Lower lobe of right lung (tissue), 2 donors: ENCODE measurements at places on chromosomes 11 and 22. TPM values are rescaled to one million over a fixed set of nuclear protein-coding genes. Genes with fewer than 3 reads are reported as not detected.

DNA sequence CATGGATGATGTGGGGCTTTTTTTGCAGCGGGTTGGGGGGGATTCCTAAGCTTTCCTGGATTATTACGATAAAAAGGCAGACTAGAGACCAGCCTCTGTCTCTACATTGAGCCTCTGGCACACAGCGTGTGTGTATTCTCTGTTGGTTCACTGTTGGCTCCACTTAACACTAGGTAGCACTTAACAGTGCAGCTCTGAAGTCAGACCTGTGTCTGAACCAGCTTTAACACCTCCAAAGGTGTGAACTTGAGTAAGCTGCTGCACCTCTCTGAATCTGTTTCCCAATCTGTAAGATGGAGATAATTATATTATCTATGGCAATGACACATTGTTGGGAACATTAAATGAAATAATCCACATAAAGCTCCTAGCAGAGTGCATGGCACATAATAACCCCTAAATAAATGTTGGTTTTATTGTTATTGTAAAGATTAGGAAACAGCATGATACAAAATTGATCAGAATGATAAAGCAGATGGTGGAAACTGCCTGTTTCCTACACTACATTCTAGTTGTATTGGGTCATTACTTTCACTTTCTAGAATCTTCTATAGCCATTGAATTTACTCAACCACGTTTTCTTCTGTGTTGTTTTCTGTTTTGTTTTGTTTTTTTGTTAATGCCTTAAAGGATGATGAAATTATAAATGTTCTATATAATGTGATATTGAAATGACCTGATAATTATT is 108.4 kb downstream of the ARL14EP start:
- DNase-seq = no peak

DNA sequence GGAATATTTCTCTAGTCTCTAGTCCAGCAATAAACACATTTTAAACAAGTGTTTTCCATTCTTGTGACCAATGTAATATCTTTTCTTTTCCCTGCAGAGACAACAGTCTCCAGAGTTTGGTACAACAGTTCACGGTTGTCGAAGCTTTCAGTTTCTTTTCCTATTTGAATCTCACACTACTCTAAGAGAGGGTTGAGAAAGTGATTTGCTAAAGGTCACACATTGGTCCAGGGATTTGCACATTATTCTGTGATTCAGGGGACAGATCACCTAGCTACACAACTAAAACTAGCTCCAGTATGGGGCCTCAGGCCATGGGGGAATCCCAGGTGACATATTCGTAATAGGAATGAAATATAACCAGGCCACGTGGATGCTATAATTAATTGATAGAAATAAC is 132.5 kb downstream of the HIPK3 start:
- DNase-seq = no peak

Gene ZNF214
- total RNA-seq = 3.3 TPM

DNA sequence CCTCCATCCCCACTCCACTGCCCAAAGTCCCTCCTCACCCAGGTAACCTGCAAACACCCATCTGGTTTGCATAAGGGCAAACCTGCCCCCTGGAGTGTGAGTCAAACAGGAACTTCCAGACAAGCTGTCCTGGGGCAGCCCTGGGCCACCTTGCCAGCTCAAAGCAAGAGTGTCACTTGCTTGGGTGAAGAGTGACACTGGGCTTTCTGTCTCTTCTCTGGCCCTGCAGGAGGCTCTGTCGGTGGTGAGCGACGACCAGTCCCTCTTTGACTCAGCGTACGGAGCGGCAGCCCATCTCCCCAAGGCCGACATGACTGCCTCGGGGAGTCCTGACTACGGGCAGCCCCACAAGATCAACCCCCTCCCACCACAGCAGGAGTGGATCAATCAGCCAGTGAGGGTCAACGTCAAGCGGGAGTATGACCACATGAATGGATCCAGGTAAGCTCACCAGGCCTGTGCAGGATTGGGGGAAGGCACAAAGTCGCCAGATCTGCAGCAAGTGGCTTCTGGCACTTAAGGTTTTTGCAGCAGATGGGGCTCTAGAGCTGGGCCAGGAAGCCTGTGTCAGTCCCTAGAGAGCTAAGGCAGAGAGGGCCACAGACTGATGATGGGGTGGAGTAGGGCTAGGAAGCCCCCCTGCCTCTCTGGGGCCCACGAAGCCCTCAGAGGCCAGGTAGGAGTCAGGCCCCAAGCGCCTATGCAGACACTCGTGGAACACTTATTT is 64.2 kb downstream of the FLI1 start:
- DNase-seq = no peak

Gene OR52E8
- total RNA-seq = not detected

Gene MS4A8
- total RNA-seq = 33.5 TPM

Gene LIF
- total RNA-seq = 3.1 TPM

Gene POTEH
- not detected for total RNA-seq

Gene OTOG
- total RNA-seq = not detected

DNA sequence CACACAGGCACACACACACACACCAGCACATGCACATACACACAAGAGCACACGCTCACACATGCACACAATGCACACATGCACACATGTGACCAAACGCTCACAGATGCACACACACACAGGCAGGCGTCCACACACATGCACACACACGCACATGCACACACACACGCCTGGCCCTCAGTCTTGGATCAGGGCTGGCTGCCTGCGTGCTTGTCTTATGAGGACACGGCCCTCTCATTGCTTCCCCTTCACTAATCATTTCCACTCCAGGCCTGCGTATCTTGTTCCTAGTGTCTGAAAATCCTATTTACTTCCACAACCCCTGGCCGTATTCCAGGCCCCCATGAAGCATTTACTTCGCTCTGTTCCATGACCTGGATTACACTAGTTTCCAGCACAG is 740.5 kb downstream of the BRD1 start:
- DNase-seq = no peak

- no peak for DNase-seq
These were observed 98.3 kb downstream of the C11orf65 start for GRCh38 chr11:108369064-108369463.

Gene CHADL
- 3.6 TPM for total RNA-seq

GRCh38 chr22:35971456-35972119 is 57.0 kb downstream of the RBFOX2 start:
- no peak for DNase-seq

Gene DBX1
- not detected for total RNA-seq

DNA sequence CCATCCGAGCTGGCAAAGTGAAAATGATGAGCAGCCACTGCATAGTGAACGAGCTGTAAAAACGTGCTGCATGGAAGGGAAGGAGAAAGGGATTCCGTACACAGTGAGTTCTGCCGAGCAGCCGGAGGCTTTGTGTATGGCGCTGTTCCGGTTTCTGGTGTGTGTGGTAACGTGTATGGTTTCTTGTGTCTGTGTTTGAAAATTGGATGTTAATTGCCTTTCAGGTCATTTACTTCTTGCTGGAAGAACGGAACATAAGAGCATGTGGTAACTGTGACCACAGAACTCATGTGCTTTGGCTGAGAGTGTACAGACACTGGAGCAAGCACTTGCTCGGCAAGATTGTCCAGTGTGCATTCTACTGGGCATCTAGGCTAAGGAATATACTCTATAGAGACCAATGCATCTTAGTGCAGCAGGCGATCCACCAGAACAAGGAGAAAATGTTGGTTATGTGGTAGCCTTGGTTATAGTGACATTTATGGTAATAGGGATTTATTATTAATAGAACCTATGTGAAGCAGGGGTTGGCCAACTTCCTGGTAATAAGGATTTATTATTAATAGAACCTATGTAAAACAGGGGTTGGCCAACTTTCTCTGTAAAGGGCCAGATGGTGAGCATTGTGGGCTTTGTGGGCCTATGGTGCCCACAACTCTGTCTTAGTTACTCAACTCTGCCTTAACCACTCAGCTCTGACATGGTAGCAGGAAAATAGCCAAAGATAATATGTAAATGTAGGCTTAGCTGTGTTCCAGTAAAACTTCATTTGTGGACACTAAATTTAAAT is 49.2 kb downstream of the GRAMD1B start:
- DNase-seq = peak; percentile 51

- no peak for DNase-seq
These were observed 102.0 kb downstream of the GRIK4 start for GRCh38 chr11:120613264-120614226.

Gene ARVCF
- 16.8 TPM for total RNA-seq

- no peak for DNase-seq
These were observed 621.3 kb downstream of the ETS1 start for GRCh38 chr11:127965939-127966668.

Gene TREH
- total RNA-seq = 0.30 TPM

GRCh38 chr11:69442807-69443137 is 38.7 kb upstream of the LINC01488 start:
- DNase-seq = peak; percentile 60

Gene MRPL48
- 26.5 TPM for total RNA-seq

DNA sequence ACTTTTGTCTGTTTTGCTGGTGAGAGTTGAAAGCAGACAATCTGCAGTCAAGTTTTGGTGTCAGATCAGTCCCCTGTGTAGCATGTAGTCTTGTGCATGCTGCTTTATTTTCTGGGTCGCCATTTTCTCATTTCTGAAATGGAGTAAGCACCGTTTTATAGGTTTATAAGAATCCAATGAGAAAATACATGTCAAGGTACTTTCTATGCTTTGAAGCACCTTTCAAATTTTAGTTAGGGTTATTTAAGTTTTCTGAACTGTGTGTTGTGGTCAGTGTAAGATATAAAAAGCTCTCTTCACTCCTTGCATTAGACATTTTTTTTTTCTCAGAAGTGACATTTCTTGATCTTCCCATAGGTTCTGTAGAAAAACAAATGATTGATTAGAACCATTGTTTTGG is 283.2 kb downstream of the ETS1 start:
- DNase-seq = no peak

DNA sequence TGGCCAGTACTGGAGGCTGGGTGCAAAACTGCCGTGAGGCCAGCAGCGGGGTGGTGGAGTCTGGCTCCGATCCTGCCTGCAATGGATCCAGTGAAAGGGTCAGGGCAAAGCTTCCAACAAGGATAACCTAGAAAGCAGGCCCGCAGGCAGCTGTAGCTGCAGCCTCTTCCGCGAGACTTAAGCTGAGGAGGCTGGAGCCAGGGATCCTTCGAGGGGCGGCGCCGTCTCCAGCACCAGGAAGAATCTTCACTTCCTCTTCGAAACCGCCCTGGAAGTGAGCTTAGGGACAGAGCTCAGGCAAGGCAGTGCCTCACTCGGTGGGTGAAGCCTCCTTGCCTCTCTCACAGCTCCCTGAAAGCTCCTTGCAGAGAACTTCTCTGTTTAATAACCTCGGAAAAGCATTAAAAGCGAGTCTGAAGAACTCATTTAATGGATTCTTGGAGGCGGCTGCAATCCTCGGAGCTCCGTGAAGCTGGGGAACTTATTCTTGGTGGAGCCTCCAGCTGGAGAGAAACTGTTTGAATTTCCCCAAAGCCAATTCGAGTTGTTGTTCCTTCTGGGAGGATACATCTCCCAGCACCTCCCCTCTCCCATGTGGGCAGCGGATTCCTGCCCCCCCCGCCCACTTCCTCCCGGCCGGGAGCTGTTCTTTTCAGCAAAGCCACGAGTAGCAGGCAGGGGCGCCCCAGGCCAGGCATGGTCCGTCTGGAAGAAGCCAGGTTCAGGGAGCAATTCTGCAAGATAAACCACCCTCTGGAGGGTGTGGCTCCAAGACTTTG is 169.9 kb downstream of the CTTN start:
- peak; percentile 63 for DNase-seq

Gene PATE2
- total RNA-seq = not detected

Gene HBG1
- not detected for total RNA-seq

DNA sequence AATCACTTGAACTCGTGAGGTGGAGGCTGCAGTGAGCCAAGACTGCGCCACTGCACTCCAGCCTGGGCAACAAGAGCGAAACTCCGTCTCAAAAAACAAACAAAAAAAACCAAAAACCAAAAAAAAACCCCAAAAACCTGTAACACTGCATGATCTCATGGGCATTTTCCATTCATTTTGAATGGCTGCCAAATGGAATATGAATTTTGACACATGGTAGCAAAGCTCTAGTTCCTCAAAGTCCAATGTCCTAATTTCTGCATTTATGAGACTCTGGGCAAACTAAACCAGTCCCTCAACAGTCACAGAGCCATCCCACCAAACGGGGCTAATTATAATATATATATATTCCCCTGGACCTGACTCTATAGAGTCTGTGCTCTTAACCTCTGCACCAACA is 61.8 kb downstream of the SGSM3 start:
- no peak for DNase-seq

DNA sequence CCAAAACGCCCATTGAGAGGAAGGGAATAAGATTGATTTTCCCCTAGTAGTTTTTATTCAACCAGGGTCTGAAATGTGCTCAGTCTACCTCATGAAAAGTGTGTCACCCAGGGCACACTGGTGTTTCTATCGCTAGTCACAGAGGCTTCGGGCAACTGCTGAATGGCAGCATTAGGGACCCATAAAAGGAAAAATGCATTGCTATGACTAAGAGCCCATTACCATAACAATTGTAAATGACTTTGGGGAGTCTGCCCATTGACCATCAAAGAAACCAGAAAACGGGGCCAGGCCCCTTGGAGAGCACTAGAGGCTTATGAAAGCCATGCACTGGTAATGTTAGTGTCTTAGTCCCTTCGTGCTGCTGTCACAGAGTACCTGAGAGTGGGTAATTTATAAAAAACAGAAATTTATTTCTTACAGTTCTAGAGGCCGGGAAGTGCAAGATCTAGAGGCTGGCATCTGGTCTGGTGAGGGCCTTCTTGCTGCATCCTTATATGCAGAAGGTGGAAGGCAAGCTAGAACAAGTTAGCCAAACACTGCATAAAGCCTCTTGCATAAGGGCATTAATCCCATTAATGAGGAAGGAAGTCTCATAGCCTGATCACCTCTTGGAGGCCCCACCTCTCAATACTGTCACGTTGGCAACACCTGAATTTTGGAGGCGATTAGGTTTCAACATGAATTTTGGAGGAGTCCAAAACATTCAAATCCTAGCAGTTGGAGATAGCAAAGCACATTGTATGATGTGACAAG is 306.7 kb downstream of the ST3GAL4 start:
- no peak for DNase-seq

DNA sequence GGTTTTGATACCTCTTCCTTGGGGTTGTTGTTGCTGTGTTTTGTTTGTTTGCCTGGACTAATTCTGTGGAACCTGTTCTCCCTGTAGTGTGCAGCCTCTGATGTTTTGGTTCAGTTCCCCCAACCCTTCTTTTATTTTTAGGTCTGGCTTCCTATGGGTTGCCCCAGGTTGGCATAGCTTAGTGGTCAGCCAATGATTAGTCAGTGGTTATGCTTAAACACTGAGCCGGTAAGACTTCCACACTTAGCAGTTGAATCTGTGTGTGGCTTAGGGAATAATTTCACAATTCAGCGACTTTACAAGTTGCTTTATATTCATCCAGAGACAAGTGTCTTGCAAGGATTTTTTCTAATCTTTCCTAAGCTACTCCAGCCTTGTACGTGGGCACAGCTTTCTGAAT is 78.6 kb upstream of the CLPB start:
- no peak for DNase-seq

GRCh38 chr11:115659061-115659963 is 155.1 kb upstream of the CADM1 start:
- DNase-seq = peak; percentile 57

GRCh38 chr11:96194581-96195374 is 148.2 kb downstream of the MAML2 start:
- DNase-seq = no peak
